Esophagus muscularis mucosa (tissue), 4 donors: ENCODE measurements at places on chromosomes 2 and 18. TPM values are rescaled to one million over a fixed set of nuclear protein-coding genes. Genes with fewer than 3 reads are reported as not detected.

DNA sequence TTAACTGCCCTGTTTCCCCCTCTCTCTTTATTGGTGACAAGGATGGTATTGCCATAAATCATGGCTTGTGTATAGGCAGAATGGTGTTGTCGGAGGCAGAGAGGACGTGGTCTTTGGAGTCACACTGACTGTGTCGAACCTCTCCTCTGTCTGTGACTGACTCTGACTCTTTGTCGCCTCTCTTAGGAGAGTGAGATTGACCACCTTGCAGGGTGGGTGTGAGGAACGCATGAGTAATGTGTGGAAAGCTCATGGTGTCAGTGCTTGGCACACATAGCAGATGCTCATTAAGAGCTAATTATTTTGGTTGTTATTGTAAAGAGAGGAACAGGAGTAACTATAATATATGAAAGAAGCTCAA lies 145.6 kb downstream of the TTC27 start:
- no peak for DNase-seq

DNA sequence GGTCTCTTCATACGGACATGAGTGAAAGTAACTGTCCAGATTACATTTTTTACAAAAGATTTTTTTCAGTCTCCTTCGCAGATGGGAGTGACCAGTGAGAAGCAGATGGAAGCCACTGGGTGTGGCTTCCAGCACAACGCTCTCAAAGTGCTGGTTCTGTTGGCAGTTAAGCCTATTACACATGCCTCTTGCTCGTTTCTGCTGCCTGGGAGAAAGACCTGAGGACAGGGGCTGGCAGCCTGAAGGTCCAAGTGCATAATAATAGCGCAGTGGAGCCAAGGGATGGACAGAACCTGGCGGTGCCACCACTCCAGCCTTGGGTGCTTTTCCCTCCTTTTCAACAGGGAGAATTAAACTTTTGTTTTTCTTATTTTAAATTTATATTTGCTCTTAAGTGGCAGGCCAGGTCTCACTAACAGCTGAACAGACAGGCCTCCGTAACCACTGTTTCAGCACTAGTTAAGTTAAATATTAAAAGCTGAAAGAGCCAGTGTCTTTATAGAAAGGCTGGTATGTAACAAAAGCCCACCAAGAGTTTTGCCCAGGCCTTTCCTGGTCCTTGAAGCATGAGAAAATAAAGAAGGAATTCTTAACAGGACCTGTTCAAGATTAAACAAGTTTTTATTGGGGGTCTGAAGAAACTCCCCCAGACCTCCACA lies 1.2 kb upstream of the SKA1 start:
- no peak for DNase-seq

DNA sequence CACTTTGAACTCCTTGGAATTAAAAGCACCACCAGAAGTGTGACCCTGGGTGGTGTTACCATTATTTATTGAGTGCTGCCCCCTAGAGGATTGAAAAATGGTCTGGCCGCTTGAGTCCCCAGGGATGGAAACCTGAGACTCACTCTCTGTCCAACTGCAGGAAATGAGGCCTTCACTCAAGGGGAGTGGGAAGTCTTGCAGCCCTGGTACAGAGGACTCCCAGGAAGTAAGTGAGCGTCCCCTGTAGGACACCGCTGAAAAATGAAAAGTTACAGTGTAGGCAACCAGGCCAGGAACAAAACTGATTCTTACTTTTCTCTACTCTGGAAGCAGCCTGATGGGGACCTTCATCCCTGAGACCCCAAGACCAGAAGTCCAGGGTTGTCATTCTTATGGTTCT lies 2.2 kb upstream of the NRP2 start:
- peak; percentile 92 for DNase-seq

DNA sequence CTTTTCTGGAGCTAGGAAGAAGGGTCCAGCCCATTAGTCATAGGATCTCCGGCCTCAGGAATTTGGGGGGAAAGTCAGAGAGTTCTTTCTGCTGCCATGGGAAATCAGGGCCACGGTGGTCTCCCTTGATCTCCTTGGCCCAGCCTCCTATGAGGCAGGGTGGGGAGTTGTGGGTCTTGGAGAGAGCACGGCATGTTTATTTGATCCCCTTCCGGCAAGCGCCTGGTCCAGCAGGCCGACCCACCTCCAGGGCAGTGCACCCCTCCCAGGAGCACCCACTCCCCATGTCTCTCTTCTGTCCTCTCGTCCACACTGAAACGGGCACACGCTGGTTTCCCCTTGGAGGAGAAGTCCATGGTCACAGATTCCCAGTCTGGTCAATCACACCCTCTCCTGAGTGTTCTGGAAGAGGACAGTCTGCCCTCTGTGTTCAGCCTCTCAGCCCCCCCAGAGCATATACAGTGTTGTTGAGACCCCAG lies 464.6 kb upstream of the HS6ST1 start:
- peak; percentile 80 for DNase-seq

DNA sequence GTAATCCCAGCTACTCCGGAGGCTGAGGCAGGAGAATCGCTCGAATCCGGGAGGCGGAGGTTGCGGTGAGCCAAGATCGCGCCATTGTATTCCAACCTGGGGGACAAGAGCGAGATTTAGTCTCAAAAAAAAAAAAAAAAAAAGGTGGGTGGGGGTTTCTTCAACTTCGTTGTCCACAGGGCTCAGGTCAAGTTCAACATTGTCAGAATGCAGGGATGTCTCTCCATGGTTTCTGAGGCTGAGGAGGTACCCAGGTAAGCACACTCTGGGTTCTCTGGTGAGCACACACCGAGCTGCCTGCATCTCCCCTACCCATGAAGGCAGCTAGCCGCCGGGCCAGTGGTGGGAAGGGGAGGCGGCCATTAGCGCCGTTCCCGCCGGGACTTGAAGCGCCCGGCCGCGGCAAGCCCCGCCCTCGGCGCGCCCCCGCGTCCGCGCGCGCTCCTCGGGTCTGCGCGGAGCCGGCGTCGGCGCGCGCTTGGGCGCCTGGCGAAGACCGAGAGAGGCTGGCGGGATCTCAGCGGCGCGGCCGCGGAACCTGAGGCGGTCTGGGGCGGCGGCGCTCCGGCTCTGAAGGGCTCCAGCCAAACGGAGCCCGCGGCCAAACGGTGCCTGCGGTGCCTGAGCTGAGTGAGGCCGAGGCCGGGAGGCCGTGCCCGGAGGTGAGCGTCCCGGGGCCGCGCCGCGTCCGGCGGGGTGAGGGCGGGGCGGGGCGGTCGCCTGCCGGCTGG lies at the start of gene UBXN2A:
Gene UBXN2A (plus strand): TSS at position 477 of the 731 bp plus-strand sequence. CDS start 17,852 bp downstream, outside the sequence.
- DNase-seq = peak; percentile 92

DNA sequence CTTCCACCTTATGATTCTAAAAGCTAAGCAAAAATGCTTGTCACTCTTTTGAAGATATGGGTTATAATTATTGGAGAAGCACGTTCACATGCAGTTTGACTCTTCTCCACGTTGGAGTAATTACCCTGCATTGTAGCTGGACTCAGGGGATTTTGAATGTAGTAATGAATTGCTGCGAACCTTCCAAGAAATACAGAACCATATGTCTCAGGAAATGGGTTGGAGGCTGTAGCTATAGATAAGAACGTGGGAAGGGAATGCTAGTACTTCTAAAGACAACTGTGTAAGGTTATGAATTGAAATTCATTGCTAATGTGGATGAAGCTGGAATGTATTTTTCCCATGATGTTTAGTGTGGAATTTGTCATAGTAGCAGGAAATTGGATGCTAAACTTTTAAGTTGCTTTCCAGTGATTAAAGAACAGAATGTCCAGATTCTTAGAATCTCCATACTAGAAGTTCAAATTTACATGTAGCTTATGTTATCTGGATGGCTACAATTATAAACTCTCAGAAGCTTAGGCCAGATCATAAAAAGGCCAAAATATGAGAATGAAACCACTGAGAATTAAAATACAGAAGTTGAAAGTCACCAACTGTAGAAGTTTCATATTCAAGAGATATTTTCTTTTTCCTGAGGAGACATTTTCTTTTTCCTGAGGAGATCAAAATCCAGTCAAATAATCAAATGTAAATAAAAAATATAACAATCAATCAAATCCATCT lies 27.3 kb upstream of the SPOPL start:
- DNase-seq = no peak

DNA sequence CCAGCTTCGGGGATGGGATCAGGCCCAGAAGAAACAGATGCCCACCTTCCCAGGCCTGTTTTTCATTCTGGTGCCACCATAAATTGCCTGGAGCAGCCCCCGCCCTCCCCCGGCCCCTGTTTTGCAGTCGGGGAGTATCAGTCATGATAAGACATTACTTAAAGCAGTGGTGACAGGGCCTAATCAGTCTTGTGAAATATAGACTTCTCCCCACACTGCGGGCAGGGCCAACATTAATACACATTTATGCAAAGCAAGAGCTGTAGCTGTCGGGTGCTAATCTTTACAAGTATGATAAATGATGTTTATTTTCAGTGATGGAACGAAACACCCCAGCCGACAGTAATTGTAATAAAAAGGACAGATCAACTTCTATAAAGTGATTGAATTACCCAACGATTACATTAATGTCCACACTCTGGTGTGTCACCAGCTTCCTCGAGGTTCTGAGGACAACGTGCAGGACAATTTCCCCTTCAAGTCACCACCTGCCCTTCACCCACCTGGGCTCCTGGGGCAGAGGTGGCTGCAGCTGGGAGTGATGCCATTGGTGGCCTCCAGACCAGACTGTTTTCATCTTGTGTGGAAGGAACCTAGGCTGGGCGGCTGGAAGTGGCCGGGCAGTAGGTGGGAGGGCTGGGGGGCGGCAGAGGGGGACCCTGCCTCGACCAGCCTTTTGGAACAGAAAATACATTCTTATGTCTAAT lies 226.0 kb downstream of the TFCP2L1 start:
- no peak for DNase-seq

DNA sequence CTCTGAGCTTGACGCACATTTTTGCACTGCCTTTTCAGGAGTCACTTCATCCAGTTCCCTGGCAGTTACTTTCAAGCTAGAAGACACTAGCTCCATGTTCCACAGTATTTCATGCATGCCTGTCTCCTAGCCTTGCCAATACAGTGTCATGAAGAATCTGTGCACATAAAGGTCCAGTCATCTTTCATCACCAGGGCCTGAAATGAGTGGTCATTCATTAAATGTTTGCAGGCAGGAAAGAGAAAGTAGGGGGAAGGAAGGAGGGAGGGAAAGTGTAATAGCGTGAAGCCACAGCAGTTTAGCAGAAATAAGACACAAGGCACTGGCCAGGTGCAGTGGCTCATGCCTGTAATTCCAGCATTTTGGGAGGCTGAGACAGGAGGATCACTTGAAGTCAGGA lies 92.4 kb upstream of the COPS8 start:
- no peak for DNase-seq

DNA sequence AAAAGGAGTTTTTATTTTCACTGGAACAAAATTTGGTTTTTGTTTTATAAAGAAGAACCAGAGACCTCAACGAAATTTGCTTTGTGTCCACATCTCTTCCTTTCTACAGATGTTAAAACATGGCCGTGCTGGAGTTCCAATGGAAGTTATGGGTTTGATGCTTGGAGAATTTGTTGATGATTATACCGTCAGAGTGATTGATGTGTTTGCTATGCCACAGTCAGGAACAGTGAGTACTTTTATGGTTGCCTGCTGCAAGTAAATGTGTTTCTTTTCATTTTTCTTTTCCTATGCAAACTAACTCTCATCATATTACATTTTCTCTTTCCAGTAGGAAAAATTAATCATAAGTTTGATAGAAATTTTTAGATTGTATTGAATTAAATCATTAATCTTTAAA lies 48.4 kb upstream of the TBR1 start:
- no peak for DNase-seq

Gene ALKAL2
- 2.3 TPM for total RNA-seq

Gene TMEM37
- total RNA-seq = 2.8 TPM

Gene MRO
- total RNA-seq = 0.52 TPM

Gene ADCYAP1
- 4.0 TPM for total RNA-seq

Gene ATP8B1
- 18.3 TPM for total RNA-seq

Gene FLACC1
- 3.8 TPM for total RNA-seq

Gene ABCG8
- not detected for total RNA-seq
